Fibroblast of the aortic adventitia (primary cell): ENCODE measurements at places on chromosomes 12 and 14. TPM values are rescaled to one million over a fixed set of nuclear protein-coding genes. Genes with fewer than 3 reads are reported as not detected.

The DAO gene
- total RNA-seq: not detected in 2 replicates

The COL2A1 gene
- not detected in 2 replicates for total RNA-seq

The TEX52 gene
- total RNA-seq: not detected in 2 replicates

GRCh38 chr14:68278576-68279436, 459.2 kb downstream of the RAD51B start:
- peak; percentile 43 for DNase-seq

- DNase-seq: no peak
Observed at GRCh38 chr14:77554816-77555599, 56.4 kb upstream of the ISM2 start.

GRCh38 chr14:97838986-97839385, 1041.8 kb downstream of the VRK1 start:
- no peak for DNase-seq

The KRT85 gene
- not detected in 2 replicates for total RNA-seq

GRCh38 chr12:131674373-131674772, 36.5 kb upstream of the SFSWAP start:
- no peak for DNase-seq

GRCh38 chr14:93909429-93910128, 17.6 kb upstream of the FAM181A start:
- peak; percentile 67 for DNase-seq

The B3GNT4 gene
- total RNA-seq: not detected in 2 replicates

The CCDC38 gene
- total RNA-seq: not detected in 2 replicates

The SMOC1 gene
- total RNA-seq: 0.25 and 1.1 TPM in 2 replicates

GRCh38 chr12:124523071-124523470, 44.3 kb downstream of the NCOR2 start:
- DNase-seq: no peak

DNA sequence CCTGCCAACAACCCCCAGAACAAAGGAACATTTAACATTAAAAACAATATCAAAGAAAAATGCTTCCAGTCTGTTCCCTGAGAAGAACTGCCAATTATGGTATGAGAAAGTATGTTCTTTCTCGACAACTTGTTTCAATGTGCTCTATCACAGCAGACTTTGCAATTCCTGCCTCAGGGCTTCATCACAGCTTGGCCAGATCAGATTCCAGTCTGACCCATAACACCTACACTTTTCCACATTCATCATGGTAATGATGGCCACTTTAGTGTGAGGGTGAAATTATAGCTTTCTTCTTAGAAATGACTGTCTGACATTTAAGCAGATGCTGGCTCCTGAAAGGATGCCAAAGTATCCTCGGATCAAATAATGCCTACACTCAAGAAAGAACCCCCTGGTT, 17.0 kb downstream of the NEK9 start:
- DNase-seq: no peak

DNA sequence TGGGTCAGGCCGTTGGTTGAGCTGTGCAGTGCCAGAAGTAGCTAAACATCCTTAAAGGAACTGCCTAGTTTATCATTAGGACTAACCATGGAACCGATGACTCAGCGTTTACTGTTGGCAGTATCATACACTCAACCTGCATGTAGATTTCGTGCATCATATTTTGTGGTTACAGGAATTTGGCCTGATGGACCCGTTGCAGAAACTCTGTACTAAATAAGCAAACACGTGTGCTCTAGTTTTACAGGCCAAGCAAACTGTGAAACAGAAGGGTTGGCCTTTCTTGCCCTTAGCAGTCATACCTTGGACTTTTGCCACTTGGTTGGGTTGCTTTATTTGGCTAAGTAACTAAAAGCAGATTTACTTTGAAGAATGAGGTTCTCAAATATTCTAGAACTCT, 35.6 kb downstream of the DGLUCY start:
- peak; percentile 100 for DNase-seq

DNA sequence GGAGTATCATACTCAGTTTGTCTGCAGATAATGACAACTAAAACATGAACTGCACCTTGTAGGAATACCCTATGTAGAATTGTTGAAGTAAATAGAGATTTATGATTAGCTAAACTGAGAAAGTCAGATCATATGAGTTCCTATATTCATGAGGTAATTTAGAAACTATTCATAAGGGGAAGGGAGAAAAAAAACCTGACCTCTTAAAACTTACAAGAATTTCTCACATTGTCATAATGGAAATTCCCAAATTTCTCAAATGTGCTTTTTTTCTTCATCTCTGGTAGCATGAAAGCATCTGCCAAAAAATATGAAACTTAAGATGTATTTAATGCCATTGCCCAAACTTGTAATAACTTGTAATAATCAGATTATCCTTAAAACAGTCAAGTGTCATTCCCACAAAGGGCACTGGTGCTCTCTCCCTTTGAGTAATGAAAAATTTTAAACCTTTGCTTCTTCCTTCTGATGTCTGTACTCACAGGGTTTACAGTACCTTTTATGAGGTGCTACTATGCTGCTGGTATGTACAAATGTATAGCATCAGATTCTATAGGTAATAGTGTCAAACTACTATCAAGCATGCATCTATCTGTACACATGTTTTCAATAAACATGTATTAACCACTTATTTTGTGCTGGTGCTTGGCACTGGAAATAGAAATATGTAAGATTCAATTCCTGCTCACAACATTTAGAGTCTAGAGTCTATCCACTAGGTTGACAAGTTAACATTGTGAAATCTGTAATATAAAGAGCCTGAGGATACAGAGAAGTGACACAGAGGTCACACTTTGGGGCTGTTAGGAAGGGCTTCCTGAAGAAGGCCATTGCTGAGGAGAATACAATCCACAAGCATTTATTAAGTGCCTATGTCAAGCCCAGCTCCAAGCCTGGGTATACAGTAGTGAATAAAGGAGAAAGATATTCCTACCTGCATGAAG, 17.4 kb upstream of the DRAM1 start:
- peak; percentile 72 for DNase-seq

- no peak for DNase-seq
Observed at GRCh38 chr12:9730591-9730990, 2.3 kb downstream of the CLECL1 start.

- DNase-seq: no peak
Observed at GRCh38 chr12:1632702-1633101, 3.7 kb downstream of the WNT5B start.

The RPGRIP1 gene
- not detected in 2 replicates for total RNA-seq

- peak; percentile 97 for DNase-seq
Observed at GRCh38 chr14:80425686-80426085, 214.4 kb upstream of the DIO2 start.

DNA sequence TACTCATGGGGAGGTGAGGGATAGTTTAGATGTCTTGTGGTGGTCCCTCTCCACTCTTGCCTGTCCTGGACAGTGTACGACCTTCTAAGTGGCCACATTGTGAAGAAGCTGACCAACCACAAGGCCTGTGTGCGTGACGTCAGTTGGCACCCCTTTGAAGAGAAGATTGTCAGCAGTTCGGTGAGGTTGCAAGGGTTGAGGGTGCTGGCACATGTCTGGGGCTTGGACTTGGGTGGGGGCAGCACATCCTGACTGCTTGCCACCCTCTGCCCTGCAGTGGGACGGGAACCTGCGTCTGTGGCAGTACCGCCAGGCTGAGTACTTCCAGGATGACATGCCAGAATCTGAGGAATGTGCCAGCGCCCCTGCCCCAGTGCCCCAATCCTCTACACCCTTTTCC, 7.6 kb upstream of the FITM1 start:
- DNase-seq: no peak

- no peak for DNase-seq
Observed at GRCh38 chr12:12725956-12726554, 8.9 kb downstream of the CDKN1B start.

- DNase-seq: no peak
Observed at GRCh38 chr12:51917746-51918453, 10.6 kb downstream of the ACVRL1 start.

DNA sequence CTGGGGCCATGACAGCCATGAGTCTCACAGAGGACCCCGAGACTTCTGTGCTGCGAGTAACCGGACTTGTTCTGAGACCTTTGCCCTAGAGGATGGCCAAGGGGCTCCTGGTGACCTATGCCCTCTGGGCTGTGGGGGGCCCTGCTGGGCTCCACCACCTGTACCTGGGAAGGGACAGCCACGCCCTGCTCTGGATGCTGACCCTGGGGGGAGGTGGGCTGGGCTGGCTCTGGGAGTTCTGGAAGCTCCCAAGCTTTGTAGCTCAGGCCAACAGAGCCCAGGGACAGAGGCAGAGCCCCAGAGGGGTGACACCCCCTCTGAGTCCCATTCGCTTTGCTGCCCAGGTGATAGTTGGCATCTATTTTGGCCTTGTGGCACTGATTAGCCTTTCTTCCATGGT, 2.1 kb downstream of the DNAJC22 start:
- no peak for DNase-seq

- DNase-seq: no peak
Observed at GRCh38 chr14:53783256-53783655, 173.4 kb downstream of the BMP4 start.

- no peak for DNase-seq
Observed at GRCh38 chr12:19799216-19799615, 359.9 kb downstream of the AEBP2 start.

DNA sequence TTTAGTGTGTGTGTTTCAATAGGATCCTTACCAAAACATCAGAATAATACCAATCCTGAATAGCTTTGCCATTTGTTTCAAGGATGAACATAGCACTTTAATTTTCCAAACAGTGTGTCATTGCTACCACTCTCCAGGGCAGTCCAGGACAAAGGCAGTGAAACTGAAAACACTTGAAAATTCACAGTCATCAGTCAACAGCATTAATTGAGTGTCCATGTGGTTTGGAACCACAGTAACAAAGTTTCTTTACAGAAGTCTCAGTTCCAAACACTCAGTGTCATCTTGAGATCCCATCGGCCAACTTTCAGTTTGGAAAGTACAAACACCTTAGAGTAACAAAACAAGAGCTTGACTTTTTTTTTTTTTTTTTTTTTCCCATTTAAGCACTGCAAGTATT, 228.4 kb upstream of the SOX5 start:
- DNase-seq: no peak

- no peak for DNase-seq
Observed at GRCh38 chr12:56658921-56659320, 13.1 kb upstream of the ATP5F1B start.

The GPR68 gene
- 1.3 and 17.1 TPM in 2 replicates for total RNA-seq

DNA sequence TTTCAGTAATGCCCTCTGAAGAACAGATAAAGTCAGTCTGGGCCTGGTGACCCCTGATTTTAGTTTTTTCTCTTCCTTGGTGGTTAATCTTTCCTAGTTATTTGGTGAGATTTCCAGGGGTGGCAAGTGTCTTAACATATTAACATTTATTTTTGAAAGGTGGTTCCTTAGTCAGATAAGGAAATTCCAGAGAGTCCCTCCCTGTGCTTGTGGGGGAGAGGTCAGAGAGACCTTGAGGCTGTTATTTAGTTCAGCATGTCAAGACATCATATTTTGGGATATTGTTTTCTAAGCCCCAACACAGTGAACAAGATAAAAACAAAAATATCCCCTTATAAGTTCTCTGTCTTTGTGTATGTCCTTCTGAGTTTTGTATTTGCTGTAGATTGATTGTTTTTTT, 9.5 kb upstream of the LUM start:
- no peak for DNase-seq

DNA sequence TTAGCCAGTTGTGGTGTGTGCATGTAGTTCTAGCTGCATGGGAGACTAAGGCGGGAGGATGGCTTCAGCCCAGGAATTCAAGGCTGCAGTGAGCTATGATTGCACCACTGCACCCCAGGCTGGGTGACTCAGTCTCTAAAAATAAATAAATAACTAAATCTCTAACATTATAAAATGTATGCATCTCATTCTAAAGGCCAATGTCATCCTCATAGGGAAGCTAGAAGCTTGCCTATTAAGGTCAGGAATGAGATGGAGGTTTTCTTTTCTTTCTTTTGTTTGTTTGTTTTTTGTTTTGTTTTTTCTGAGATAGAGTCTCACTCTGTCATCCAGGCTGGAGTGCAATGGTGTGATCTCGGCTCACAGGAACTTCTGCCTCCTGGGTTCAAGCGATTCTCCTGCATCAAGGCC, 48.8 kb upstream of the PAPLN start:
- DNase-seq: peak; percentile 67

DNA sequence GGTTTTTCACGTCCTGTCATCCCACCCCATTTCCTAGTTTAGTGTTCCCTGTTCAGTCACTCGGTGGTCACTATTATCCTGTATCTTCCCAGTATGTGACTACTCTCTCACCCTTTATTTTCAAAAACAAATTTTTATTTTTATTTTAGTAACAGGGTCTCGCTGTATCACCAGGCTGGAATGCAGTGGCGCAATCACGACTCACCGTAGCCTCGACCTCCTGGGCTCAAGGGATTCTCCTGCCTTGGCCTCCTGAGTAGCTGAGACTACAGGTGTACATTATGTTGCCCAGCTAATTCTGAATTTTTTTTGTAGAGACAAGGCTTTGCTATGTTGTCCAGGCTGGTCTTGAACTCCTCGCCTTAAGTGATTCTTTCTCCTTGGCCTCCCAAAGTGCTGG, 20.1 kb upstream of the PRICKLE1 start:
- no peak for DNase-seq

DNA sequence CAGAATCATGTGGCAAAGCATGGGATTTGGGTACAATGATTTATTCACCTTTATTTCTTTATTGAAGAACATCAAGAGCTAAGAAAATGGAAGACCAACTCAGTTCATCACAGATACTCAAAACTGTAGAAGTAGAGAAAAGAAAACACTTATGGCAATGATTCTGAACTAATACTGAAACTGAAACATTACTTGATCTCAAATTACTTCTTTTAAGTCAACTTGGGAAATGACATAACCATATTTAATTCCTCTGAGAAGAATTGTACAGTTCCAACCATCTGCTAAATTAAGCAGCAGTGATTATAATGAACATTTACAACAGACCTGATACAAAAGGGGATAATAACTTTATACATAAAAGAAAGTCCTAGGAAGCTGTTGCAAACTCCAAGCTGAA, 466.5 kb downstream of the TMTC2 start:
- no peak for DNase-seq

DNA sequence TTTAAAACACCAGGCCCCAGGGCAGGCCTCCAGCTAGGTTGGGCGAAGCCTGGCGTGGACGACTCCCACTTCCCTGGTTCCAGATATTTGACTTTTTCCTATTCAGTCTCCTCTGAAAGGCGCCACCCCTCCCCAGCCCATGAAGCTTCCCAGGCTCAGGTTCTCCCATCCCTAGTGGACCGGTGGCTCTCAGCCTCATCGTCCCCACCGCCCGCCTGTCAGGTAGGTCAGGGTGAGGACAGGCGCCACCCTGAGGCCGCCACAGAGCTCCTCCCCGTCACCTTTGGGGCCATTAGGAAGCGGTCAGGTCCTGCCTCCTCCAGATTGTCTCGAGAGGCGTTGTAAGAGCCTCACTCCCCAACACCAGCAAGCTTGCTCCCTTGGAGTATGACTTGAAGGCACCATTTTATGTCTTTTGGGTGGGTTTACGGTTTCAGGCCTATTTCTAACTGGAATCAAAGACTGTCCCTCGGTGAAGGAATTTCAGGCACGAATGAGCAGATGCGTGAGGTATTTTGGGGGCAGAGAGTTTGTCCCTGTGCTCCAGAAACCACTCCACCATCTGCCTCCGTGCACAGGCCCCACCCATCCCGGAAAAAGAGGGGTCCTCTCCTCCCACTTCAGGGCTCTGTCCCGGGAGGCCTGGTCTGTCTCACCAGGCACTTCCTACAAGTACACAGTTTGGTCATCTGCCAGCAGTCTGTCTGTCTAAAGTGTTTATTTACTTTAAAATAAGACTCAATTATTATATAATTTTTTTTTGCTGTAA, 55.6 kb downstream of the TSPAN9 start:
- peak; percentile 47 for DNase-seq

GRCh38 chr14:35829449-35829848, 3.3 kb downstream of the BRMS1L start:
- peak; percentile 54 for DNase-seq
